T-cell (primary cell): ENCODE measurements at places on chromosomes 4 and X. TPM values are rescaled to one million over a fixed set of nuclear protein-coding genes. Genes with fewer than 3 reads are reported as not detected.

- H3K36me3 ChIP-seq, result no peaks in the 10 kb centered on the region
- H3K27me3 ChIP-seq, result peaks cover 8% of the 10 kb centered on the region
- no peak overlapping the region for H3K4me3 ChIP-seq
Measured at GRCh38 chr4:140277576-140277975, 95.9 kb upstream of the SCOC start.

GRCh38 chr4:72954811-72955210, 114.7 kb downstream of the COX18 start:
- no peaks in the 10 kb centered on the region for H3K27me3 ChIP-seq
- no peaks in the 10 kb centered on the region for H3K4me1 ChIP-seq
- no peak for DNase-seq
- H3K36me3 ChIP-seq, result no peaks in the 10 kb centered on the region

Gene SLC2A9
- total RNA-seq, result 4.5 TPM

GRCh38 chrX:13669246-13669737, 16.4 kb downstream of the TCEANC start:
- no peaks in the 10 kb centered on the region for H3K36me3 ChIP-seq
- peak overlapping the region; percentile 58 for H3K27ac ChIP-seq
- no peak overlapping the region for H3K4me3 ChIP-seq
- no peaks in the 10 kb centered on the region for H3K4me1 ChIP-seq
- H3K27me3 ChIP-seq, result no peaks in the 10 kb centered on the region

- H3K4me1 ChIP-seq, result no peaks in the 10 kb centered on the region
- H3K36me3 ChIP-seq, result no peaks in the 10 kb centered on the region
- H3K4me3 ChIP-seq, result no peak overlapping the region
Measured at GRCh38 chr4:8710946-8711345, 118.4 kb downstream of the CPZ start.
